ENCODE measurements at places on chromosomes 11 and 22.
A peak's percentile ranks its signal among the peaks of the same experiment; 100 is the strongest.

GRCh38 chr11:82842019-82842418 is 58.2 kb downstream of the PRCP start:
- no peak for DNase-seq

- no peak for DNase-seq
Measured at GRCh38 chr11:2999464-2999998, 7.4 kb upstream of the NAP1L4 start.

DNA sequence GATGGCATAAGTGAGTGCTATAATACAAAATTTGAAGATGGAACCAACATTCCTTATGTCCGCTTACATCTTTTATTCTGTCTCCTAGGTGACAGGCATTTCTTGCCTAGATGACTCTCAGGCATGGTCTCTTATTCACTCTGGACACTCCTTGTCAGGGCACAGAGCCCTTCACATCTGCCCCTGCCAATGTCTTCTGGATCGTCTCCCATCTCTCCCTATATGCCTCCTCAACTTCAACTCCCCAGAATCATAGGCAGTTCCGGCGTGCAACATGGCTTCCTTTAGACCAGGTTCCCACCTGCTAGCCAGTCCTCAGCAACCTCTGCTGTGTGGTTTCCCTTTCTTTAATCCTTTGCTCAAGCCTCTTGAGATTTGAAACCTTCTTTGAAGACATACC is 300.9 kb downstream of the TENM4 start:
- DNase-seq = peak; percentile 5

DNA sequence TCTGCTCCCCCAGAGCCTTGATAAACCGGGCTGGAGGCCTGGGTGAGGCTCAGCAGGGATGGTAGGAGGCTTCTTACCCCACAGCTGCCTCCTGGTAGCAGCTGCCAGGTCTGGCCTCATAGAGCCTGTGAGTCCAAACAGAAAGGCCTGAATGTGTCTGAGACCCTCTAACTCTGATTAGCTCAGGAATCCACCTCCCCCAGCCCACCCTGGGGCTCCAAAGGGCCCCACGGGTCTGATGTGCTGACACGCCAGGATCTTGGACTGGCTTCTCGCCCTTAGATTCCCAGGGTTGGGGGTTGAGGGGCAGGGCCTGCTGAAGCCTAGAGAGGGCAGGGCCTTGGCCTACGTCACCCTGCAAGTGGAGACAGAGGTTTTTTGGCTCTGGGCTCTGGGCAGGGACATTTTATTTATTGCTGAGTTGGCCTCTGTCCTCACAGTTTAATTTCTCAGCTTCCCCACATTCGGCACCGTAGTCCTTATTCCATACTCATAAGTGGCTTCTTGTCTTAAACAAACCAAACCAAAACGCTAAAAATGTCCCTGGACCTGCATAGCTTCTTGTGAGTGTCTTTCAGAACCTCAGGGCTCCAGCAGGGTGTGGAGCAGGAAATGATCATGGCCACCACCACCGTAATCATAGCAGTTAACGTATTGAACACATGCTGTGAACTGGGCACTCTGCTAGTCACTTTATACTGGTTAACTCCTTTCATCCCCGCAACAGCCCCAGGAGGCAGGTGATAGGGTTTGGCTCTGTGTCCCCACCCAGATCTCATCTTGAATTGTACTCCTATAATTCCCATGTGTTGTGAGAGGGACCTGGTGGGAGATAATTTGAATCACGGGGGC is 25.1 kb downstream of the KIAA1671 start:
- no peak for DNase-seq

- DNase-seq = no peak
Measured at GRCh38 chr22:29302681-29303465, 3.6 kb upstream of the GAS2L1 start.

DNA sequence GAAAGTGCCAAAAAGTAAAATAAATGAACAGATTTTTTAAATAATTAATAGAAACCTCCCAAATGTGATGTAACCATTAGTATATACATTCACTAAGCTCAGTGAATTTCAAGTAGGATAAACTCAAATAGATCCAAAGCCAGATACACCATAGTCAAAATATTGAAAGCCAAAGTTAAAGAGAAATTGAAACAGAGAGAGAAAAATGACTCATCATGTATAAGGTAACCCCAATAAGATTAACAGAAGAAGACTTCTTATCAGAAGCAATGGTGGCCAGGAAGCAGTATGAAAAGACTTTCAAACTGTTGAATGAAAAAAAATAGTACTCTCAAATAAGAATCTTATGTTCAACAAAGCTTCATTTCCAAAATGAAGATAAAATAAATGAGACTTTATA is 70.5 kb downstream of the LUZP2 start:
- no peak for DNase-seq

DNA sequence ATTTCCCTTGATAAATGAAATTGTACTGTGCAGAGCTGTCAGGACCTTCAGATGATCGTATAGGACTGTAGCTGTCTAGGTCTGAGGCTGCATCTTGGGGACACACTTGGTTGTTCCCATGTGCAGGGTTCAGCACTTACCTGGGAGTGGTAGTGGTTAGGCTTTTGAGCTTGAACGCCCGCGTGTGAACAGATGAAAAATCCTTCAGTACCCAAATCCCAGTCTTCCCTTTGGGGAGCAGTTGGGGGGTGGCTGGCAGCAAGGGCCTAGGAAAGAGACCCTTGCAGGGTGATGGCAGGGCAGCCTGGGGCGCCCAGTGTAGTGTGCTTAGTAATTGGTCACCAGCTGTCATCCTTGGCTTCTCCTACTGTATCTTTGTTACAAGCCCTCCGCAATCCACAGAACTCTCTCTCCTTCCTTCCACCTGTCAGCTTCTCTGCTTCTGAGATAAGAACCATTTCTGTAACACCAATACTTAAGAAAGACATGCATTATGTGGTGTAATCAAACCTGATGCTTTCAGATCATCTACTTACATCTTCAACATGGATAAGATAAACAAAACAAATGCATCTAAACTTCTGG is 64.6 kb downstream of the MORC2 start:
- no peak for DNase-seq

GRCh38 chr22:36104988-36105387 is 55.6 kb downstream of the APOL3 start:
- DNase-seq = no peak

GRCh38 chr11:59106363-59107336 is at the start of gene FAM111B:
FAM111B (plus strand) TSS chr11:59107237; CDS start chr11:59109626, 2,389 bp downstream.
- DNase-seq = peak; percentile 14

- DNase-seq = no peak
Measured at GRCh38 chr11:111438168-111438567, 59.1 kb upstream of the POU2AF1 start.

DNA sequence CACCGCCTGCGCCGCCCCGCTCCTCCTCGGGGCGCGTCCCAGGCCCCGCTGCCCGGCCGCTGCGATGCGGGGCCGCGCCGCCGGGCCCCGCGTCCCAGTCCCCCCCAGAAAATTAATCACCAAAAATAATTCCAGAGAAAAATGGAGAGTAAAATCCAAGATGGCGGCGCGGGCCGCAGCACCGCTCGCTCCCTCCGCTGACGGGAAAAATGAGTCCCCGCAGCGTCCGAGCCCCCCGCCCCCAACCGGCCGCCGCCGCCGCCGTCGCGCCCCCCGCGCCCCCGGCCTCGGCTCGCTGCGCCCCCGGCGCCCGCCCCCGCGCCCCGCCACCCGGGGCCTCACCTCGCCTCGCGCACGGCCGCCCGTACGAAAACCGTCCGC is at the start of gene KMT5B:
Gene KMT5B (minus strand): TSS at position 162 of the 381 bp plus-strand sequence. CDS start 23,220 bp downstream, outside the sequence.
- no peak for DNase-seq

GRCh38 chr11:40029391-40029790 is 1430.1 kb downstream of the LRRC4C start:
- no peak for DNase-seq

GRCh38 chr11:64216879-64217278 is 9.1 kb downstream of the TRPT1 start:
- no peak for DNase-seq

DNA sequence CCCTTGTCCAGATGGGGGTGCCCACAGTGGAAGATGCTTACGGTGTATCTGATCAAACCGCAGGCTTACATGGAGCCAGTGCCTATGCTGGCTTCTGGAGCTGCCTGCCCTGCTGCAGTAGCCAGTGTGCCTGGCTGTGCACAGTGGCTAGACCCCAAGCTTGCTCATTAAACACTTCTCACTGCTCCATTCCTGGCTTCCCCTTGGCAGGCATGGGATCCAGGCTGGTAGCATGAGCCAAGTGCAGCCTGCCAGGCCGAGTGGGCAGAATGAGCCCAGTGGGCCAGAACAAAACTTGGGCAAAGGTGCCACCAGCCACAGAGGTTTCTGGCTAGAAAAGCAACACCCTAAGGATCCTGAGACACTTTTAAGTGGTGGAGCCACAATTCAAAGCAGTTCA is 55.4 kb upstream of the B3GNT6 start:
- DNase-seq = no peak

DNA sequence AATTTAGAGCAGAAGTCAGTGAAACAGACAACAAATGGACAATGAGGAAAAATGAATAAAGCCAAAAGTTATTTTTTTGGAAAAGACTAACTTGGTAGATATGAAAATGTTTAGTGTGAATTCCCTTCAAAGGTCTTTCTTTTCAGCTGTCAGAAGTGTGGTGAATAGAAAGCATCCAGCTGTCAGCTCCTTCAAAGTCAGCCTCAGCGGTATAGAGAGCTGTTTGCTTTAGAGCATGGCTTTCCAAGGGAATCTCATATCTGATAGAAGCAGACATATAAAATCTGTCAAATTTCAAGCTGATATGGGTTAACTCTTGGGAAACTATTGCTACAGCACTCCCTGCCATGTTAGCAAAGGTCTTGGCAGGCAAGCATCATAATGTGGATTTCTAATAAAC is 309.3 kb downstream of the CASP12 start:
- no peak for DNase-seq

- DNase-seq = no peak
Measured at GRCh38 chr11:120272303-120272702, 32.4 kb downstream of the POU2F3 start.

DNA sequence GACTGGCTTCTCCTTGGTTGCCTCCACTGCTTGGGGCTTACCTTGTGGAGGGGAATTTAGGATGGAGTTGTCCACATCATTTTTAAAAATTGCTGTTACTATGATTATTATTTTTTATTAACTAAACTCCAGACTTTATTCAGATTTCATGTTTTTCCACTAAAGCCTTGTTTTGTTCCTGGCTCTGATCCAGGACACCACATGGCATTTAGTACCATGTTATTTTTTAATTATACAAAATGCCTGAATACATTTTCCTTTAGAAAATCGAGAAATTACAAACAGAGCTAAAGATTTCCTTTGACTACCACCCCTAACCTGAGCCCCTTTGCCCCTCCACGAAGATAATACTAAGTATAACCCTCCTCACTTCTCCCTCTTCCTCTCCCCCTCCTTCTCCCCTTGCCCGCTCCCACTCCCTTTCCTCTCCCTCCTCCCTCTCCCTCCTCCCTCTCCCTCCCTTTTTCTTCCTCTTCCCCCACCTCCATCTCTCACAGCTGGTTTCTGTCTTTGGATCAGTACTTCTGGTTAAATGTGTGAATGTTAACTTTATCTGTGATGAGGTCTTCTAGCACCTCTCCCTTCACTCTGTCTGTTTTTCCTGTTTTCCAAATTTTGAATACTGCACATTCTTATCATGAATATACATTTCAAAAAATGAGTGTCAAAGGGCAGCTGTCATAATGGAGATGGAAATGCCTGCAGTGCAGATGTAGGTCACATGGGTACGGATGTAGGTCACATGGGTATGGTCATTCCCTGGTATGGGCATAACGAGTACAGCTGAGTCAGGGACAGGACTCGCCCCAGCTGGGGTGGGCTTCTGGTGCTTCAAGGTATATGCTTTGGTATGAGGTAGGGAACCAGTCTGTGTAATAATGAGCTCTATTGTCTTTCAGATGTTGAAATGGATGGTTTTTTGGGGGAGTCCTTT is 54.4 kb upstream of the OR4B1 start:
- no peak for DNase-seq

- no peak for DNase-seq
Measured at GRCh38 chr22:44381761-44382115, 69.0 kb upstream of the SHISAL1 start.

GRCh38 chr22:50473088-50473487 is 1.7 kb downstream of the SBF1 start:
- peak; percentile 36 for DNase-seq

- no peak for DNase-seq
Measured at GRCh38 chr11:67260406-67260805, 5.9 kb upstream of the GRK2 start.

GRCh38 chr11:134340354-134340964 is 8.7 kb downstream of the GLB1L2 start:
- DNase-seq = no peak

DNA sequence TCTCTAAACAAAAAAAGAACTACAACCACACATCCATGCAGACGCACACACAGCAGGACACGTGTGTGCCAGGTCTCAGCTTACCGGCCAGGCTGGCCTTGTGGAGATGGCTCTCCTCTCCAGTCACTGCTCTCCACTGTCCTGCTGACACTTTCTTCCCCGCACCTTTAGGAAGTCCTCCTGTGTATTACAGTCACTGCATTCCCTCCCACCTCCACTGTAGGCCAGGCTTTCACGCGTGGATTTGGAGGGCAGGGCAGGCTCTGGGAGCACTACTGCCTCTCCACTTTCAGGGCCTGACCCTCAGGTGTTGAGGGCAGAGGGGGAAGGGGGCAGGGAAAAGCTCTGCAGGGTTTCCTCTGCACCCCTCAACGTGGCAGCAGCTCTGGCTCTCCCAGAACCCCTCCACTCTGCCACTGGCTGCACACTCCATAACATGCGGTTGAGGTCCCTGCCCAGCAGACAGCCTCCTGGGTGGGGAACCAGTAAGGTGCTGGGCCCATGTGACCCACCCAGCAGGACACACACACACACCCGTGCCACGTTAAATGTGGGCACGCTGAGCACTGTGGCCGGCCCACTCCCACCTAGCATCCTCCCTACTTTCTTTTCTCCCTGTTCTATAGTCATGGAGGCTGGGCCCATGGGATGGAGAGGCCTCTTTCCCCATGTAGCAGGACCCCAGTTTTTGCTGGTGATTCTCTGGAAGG is 107.0 kb upstream of the PITPNB start:
- DNase-seq = no peak

- no peak for DNase-seq
Measured at GRCh38 chr22:50524676-50525103, 708 bp downstream of the SCO2 start.

DNA sequence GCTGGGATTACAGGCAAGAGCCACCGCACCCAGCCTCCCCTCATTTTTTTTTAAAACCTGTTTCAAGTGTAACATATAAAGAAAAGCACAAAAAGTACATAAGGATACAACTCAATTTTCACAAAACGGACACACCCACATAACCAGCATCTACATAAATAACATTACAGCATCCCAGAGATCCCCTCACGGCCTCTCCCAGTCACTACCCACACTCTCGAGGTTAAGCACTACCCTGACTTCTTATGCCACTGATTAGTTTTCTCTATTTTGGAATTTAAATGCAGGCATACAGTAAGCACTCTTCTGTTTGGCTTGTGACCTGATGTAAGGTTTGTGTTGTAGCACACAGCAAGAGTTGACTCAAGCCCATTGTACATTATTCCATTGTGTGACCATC is 82.5 kb downstream of the CLPB start:
- DNase-seq = no peak

All from erythroblast (primary cell).